EL (cell line): ENCODE measurements at places on chromosomes 3 and 15.
A peak's percentile ranks its signal among the peaks of the same experiment; 100 is the strongest.

GRCh38 chr3:38133209-38133556 lies 3.7 kb downstream of the ACAA1 start:
- no peak for DNase-seq

DNA sequence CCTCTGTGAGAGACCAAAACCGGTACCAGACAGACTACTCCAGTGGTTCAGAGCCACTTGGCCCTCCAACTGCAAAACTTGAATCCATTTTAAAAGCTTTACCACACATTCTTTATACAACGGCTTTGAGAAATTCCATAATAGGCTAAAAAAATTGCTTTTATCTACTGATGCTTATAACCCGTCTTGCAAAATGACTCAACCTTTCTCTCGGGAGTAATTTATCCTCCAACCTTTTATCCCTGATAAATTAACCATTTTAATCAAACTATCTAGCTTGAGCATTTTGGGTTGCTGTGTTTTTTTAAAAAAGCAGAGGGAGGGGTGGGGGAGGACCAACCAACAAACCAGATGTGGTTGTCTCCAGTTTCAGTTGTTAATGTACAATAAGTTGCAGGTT lies 275.7 kb upstream of the LRTM1 start:
- DNase-seq: no peak

DNA sequence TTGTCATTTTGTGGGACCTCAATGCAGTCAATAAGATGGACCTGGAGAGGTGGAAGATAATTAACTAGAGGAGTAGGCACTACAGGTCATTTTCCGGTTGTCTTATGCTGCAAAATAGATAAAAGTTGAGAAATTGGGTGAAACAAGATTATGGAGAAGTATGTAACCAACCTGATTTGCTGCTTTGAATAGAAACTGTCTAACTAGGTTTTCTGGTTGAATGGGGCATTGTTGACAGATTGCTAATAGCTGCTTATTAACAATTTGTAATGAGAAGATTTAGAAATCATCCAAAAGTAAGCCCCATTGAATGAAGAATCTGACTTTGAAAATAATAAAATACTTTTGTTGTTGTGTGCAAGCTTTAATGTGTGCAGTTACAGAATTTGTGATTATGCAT lies 26.2 kb downstream of the PIAS1 start:
- no peak for DNase-seq

DNA sequence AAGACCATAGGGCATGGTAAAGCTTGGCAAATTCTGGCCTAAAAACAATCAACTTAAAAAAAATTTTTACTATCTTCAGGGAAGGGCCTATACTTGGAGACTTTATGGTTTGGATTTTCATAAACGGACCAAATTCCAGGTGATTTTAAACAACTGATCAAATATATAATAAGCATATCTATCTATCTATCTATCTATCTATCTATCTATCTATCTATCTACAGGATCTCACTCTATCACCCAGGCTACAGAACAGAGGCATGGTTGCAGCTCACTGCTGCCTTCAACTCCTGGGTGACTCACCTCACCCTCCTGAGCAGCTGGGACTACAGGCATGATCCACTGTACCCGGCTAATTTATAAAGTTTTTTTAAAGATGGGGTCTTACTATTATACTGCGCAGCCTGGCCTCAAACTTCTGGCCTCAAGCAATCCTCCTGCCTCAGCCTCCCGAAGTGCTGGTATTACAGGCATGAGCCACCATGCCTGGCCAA lies 6.7 kb downstream of the SPPL2A start:
- DNase-seq: peak; percentile 25

DNA sequence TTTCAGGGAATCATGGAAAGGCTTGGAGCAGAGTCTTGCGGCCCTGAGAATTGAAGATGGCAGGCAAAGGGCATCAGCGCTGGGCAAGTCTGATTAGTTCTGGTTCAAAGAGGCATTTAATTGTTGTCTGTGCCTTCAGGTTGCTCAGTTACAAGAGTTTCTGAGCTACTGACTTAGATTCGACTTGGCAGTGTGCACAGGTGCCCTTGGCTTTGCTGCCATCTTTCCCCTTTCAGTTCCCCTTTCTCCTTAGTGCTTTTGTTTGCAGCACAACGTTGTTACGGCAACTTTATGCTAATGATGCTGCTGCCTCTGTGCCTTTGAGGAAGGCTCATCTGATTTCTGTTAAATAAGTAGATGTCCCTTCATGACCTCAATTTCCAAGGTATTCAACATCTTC lies 12.5 kb downstream of the P2RY14 start:
- DNase-seq: no peak

- DNase-seq: no peak
Observed at GRCh38 chr3:42711491-42712343, 9.1 kb upstream of the HHATL start.

DNA sequence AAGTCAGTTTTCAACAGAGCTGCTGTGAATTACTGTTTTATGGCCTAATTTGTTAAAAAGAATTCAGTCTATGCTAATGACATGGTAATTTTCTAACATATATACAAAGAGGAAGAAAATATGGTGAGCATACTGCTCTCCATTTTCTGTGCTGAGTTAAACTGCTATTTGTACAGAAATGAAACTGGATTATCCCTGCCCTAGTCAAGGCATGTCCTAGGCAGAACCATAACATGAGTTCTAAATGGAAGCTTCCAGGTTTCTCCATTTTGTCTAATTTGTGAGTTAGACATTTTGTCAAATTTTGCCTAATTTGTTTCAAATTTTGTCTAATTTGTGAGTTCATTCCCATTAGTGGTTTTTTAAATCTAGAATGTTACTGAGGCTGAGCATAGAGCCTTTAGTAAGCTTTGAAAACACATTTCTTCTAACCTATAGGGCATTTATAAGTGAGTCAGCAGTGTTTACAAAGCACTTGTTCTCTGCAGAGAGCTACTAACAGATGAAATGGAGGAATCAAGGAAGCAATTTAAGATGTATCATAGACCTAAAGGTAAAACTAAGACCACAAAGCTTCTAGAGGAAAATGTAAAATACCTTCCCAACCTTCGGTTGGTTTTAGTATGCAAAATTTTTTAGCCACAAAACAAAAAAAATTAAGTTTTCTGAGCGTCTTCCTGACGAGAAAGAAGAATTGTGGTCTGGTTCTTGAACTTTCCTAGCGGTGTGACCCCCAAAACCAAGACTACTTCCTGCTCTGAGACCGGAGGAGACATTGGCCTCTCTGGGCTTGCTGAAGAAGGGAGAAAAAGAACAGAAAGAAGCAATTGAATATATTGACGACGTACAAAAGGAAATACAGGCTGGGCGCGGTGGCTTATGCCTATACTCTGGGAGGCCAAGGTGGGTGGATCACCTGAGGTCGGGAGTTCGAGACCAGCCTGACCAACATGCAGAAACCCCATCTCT lies 9.8 kb downstream of the P2RY14 start:
- no peak for DNase-seq

DNA sequence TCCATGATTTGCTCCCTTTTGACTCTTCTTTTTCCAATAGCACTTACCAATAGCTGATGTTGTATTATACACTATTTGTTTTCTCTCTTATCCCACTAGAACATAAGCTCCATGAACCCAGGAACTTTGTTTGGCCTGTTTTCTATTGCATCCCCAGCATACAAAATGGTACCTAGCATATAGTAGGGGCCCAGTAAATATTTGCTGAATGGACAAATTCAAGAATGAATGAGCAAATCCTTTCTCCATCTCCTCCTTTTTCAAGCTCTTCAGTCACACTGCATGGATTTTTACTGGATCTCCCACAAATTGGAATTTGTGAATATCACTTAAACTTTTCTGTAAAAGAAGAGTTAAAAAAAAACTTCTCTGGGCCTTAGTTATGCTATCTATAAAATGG lies 66.6 kb upstream of the FEZF2 start:
- DNase-seq: no peak

DNA sequence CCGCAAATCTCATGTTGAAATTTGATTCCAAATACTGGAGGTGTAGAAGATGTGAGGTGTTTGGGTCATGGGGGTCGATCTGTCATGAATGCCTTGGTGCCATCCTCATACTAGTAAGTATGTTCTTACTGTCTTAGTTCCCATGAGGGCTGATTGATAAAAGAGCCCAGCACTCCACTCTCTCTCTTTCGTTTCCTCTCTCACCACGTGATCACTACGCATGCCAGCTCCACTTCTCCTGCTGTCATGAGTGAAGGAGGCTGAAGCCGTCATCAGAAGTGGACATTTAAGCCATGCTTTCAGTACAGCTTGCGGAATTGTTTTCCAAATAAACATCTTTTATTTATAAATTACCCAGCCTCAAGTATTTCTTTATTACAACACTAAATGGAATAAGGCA lies 6.1 kb downstream of the OR5H15 start:
- peak; percentile 5 for DNase-seq

GRCh38 chr3:67745296-67745695 lies 90.9 kb upstream of the SUCLG2 start:
- DNase-seq: no peak

DNA sequence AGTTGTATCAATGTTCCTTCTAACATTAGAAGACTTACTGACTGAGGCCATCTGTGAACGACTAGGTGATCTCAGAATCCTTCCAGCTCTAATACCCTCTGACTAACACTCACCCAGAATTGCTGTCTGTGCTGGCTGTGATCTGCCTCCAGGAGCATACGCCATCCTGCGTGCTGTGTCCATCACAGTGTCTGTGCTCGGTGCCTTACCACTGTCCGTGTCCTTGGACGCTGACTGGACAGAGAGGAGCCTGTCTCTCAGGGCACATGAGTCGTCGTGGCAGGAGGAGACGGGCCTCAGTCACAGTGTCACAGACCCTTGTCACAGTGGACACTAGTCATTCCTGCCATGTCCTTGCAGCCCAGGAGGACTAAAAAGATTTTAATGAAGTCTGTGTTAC lies 83.1 kb downstream of the LMLN start:
- DNase-seq: no peak

- no peak for DNase-seq
Observed at GRCh38 chr3:101159478-101159877, 160.9 kb downstream of the IMPG2 start.

- peak; percentile 80 for DNase-seq
Observed at GRCh38 chr15:68256675-68257450, 20.7 kb upstream of the FEM1B start.

- DNase-seq: no peak
Observed at GRCh38 chr3:141184430-141184829, 47.2 kb upstream of the PXYLP1 start.

GRCh38 chr15:79608066-79608864 lies 176.1 kb downstream of the MINAR1 start:
- DNase-seq: no peak

- peak; percentile 8 for DNase-seq
Observed at GRCh38 chr3:134885877-134886621, 91.0 kb downstream of the EPHB1 start.

GRCh38 chr3:16809993-16810392 lies 74.8 kb upstream of the PLCL2 start:
- DNase-seq: no peak

DNA sequence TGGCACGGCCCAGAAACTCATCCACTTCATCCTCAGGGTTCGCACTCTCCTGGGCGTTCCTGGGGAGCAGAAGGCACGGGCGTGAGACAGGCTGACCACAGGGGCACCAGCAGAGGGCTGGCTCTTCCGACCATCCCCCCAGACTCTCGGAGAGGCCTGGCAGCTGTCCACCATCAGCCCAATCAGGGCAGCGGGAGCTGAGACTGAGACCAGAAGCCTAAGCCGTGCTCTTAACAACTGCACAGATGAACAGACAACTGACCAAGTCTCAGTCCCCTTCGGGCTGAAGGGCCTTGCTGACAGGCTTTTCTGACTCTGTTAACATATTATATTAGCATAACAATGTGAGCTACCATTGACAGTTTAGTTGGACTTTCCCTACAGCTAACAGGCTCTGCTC lies 118.0 kb downstream of the SEC22A start:
- DNase-seq: no peak

- DNase-seq: no peak
Observed at GRCh38 chr15:91150502-91151160, 50.6 kb downstream of the SV2B start.

- DNase-seq: no peak
Observed at GRCh38 chr3:8112587-8112986, 389.0 kb upstream of the LMCD1 start.

DNA sequence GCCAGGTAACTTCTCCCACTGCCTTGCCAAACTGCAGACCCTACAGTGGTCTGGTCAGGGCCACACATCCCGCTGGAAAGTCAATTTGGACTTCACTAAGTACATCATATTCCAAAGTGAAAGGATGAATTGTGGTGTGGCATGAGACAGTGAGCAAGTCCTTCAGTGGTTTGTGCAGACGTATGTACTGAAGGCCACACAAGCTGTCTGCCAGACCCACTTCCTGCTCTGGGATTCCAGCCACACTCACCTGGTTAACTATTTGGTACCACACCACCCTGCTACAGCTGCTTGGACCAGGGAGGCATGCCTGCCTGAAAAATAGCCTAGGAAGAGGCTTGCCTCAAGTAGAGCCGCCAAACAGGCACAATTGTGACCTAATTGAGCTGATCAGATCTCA lies 94.1 kb upstream of the STRIT1 start:
- no peak for DNase-seq

GRCh38 chr15:45653702-45654424 lies 19.0 kb downstream of the SQOR start:
- DNase-seq: no peak

- DNase-seq: no peak
Observed at GRCh38 chr3:3237979-3238378, 58.5 kb upstream of the CRBN start.

DNA sequence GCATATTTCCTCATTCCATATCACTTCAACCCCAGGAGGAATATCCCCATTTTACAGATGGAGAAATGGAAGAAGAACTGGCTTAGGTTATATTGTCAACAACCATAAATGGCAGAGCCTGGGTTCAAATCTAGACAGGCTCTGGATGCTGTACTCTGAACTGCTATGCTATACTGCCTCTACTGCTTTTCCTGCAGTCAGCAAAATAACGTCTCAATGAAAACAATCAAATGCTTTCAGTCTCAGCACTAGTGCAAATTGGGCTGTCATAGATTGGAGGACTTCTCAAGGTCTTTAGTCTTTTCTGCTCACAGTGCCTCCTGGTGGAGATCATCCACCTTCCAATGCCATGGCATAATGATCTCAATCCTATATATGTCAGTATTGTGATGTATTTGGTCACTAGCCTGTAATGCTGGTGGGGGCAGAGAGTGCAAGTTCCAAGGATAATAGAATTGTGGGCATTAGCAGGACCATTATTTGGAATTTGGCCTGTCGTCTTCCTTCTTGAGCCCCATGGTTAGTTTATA lies 285.0 kb downstream of the CLSTN2 start:
- no peak for DNase-seq

- no peak for DNase-seq
Observed at GRCh38 chr3:79930196-79930595, 162.4 kb upstream of the ROBO1 start.
